ENCODE measurements at places on chromosomes 3 and 15.

DNA sequence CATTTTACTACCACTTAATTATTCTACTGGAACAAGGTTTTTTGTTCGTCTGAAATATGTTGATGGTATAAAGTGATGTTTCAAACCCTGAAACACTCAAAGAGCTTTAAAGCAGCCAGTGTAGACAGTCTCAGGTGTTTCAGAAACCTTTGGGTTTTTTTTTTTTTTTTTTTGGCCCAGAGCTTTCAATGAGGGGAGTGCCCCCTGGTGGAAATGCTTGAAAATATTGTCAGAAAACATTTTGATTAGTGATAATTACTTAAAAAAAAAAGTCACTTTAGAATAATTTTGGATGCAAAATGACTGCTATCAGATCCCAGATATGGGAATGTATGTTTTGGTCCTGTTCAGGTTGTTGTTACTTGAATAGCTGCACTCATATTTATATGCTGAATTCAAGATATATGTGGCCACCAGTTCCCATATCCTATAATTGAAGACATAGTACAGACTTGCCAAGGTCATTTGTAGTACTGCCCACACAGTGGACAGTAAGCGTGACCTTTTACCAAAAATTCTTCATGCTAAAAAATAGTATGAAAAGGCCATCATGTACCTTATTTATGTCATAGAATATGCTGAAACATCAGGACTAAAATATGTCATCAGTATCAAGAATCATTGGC lies 35.9 kb downstream of the SATB1 start:
- peak; percentile 35 for DNase-seq

GRCh38 chr15:57769266-57769665 lies 62.8 kb downstream of the POLR2M start:
- no peak for DNase-seq

DNA sequence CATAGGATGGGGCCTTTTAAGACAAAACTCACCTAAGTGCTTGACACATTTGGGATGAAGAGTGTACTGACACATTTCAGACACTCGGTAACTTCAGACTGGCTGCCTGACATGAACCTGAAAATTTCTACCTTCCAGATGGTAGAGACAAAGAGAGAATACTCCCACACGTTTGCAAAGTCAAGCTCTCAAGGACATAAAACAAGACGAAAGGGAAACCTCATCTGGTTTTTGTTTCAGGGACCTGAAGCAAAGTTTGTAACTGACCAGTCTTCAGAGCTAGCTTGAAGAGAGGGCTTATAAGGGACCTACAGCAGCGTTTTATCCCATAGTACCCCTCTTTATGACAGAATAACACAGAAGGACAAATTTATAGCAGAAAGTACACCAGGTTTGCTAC lies 41.9 kb downstream of the ZNF621 start:
- DNase-seq = no peak

DNA sequence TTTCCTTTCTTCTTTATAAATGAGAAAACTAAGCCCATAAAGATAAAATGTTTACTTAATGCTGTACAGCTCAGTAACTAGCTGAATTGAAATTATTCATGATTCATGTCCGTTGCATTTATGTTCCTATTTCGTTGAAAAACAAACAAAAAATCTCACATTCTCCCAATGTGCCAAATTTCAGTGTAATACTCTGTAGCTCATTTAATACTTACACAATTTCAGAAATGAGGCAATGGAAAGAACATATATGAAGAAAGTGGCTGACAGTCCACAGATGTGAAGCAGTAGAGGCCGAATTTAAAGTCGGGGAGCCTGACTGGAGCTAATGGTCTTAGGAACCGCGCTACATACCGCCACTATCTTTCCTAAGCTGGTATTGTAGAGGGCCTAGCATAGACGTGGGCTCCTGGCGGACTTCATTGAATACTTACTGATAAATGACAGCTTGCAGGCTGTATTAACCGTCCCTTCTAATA lies 651 bp downstream of the PLSCR2 start:
- DNase-seq = no peak
